ENCODE measurements at places on chromosomes 2 and 18.

GRCh38 chr2:7057865-7058400 lies 140.7 kb downstream of the RNF144A start:
- no peak for DNase-seq

- DNase-seq = no peak
These were observed 155.3 kb downstream of the SEPTIN10 start for GRCh38 chr2:109458512-109458911.

DNA sequence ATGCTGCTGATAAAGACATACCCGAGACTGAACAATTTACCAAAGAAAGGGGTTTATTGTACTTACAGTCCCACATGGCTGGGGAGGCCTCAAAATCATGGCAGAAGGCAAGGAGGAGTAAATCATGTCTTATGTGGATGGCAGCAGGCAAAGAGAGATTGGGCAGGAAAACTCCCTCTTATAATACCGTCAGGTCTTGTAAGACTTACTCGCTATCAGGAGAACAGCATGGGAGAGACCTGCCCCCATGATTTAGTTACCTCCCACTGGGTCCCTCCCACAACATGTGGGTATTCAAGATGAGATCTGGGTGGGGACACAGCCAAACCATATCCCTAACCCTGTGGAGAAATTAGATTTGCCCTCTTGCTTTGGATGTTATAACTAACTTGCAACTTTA lies 1068.0 kb upstream of the ZEB2 start:
- DNase-seq = no peak

DNA sequence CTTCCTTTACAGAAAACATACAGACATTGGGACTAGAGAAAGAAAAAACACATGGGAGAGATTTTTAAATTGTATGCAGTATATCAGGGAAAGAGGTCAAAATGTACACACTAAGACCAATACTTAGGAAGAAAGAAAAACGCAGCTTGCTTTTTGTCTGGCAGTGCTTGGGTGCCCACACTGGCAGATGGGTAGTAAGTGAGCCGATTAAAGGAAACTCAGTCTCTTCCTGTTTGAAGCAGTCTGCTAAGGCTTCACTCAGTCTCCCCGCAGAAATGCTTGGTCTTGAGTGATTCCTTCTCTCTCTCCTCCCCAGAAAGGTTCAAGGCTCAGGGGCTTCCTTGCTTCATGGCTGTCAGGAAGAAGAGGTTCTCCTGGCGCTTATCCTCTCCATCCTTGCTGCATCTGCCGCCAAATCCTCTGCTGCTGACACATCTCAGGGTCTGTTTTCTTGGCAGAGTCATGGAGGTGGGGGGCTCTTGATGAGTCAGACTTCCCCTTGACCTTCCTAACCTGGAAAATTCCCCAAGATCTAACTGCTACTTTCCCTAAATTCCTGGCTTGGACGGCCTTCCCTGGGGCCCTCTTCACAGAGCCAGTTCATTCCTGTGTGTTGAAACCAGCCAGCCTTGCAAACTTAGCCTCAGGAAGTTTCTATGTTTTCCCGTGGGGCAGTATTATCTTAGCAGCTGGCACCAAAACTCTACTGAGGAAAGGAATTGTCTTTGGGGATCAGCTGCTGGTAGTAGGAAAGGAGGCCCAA lies 10.5 kb upstream of the TMSB10 start:
- DNase-seq = peak; percentile 36

GRCh38 chr2:241190291-241190981 lies 2.0 kb downstream of the ANO7 start:
- DNase-seq = no peak

- DNase-seq = no peak
These were observed 139.3 kb downstream of the SETBP1 start for GRCh38 chr18:44819944-44820510.

GRCh38 chr2:63631501-63631900 lies 42.7 kb downstream of the MDH1 start:
- DNase-seq = no peak

DNA sequence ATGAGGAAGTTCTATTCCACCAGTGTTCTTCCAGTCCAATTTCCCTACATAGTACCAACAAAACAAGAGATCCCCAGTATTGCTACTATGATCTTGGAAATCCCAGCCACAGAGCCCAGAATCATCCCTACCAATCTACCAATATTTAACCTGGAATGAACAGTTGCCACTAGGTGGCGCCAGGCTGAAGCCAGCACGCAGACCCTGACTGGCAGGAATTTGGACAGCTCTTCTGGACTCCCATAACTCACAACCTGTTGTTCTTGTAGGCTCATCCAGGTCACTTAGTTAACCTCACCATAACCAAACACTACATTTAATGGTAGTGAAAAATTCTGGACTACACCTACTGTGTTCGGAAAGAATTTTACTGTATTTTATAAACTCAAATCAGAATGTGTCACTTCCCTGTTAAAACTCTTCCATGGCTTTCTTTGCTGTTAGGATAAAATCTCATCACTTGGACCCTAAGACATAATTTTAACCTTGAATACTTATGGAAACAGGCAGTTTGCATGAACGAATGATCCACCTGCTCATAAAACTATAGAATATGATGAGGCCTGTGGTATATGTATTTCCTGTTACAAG lies 59.8 kb upstream of the SLC38A11 start:
- peak; percentile 68 for DNase-seq

DNA sequence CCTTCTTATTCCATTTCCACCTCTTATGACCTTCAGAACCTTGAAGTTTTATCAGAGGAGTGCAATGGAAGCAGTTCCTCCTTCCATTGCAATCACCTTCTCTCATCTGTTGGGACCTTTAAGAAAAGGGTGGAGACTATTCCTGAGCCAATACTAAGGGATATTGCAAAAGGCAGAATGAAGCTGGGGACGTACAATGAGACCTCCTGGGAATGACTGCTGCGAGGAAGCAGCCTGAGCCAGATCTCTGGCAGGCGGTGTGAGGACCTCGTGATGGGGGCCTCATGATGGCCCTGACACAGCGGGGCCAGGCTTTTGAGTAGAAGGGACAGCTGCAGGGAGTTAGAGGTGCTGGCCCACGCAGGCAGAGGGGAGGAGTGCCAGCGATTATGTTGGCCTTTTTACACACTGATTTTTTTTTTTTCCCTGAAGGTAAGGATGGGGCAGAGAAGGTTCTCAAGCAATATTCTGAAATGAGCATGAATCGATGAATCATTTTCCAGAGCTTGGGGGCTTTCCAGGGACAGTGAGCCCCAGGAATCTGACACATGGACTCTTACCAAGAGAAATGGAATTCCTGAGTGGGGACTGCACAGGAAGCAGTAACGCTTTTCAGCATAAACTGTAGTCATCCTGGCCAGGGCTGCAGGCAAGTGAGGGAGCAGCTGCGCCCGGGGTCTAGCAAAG lies 40.0 kb upstream of the LAPTM4A start:
- DNase-seq = no peak

GRCh38 chr2:43542285-43542933 lies 53.4 kb downstream of the THADA start:
- no peak for DNase-seq

- no peak for DNase-seq
These were observed 54.0 kb upstream of the RNU4ATAC start for GRCh38 chr2:121476684-121477083.

GRCh38 chr18:9001209-9001608 lies 101.3 kb upstream of the NDUFV2 start:
- no peak for DNase-seq

- no peak for DNase-seq
These were observed 77.5 kb upstream of the ASB18 start for GRCh38 chr2:236341721-236342120.

DNA sequence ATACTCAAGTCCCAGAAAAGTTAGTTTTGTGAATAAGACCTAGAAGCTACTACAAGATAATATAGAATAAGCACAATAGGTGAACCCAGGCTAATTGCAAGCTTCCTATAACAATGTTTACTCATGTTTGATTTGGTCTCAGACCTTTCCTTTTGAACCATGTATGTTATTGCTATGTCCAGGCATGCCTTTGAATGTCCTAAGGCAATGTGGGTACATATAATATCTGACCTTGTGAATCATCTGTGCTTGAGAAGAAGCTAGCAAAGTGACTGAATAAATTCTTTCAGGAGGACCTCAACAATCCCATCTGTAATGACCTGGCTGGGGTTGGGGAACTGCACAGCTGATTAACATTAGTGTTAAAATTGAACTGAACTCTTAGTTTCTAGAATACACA lies 1285.9 kb upstream of the CELF4 start:
- DNase-seq = no peak

- peak; percentile 92 for DNase-seq
These were observed 28.4 kb upstream of the CASP8 start for GRCh38 chr2:201231781-201232466.

GRCh38 chr2:2890901-2891300 lies 486.7 kb downstream of the EIPR1 start:
- no peak for DNase-seq

GRCh38 chr2:56292951-56293350 lies 109.2 kb downstream of the CCDC85A start:
- no peak for DNase-seq

- DNase-seq = no peak
These were observed at the start of gene COL6A3 for GRCh38 chr2:237413777-237414661. Gene COL6A3, minus strand, starts transcription at chr2:237414164. Its CDS starts 17,347 bp downstream, at chr2:237396817.

GRCh38 chr2:169349535-169349934 lies 12.8 kb downstream of the LRP2 start:
- DNase-seq = no peak

DNA sequence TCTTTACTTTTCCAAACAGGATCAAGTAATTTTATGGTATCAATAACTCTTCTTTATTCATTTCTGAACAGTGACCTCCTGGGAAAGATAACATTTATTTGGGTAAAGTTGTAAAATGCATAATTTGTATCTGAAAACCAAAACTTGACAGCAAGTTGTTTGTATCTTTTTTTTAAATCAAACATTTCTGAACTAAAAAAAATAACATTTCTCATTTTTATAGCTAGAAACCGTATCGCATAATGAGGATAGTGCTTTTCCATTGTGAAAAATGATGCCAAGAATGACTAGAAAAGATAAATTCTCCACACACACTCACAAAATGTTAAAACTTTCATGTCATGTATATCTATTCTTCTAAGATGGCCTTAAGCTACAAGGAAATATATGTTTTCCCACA lies 578.2 kb downstream of the RIT2 start:
- DNase-seq = no peak

DNA sequence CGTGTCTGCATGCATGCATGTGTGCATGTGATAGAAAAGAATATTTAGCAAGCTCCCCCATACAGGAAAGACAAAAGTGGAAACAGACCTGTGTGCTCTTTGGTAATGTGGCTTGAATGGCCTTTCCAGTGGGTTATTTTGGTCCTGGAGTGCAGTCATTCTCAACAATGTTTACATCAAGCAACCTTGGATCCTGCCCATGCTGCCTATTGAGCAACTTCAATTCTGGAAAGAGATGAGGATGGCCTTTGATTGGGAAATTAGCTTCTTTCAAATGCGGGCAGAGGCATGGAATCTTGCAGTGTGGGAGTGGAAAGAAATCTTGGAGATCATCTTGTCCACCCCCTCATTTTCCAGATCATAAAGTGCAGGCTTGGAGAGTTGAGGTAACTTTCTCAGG lies 87.2 kb upstream of the SMAD2 start:
- DNase-seq = no peak

GRCh38 chr2:33146102-33146501 lies 199.3 kb downstream of the LTBP1 start:
- no peak for DNase-seq

GRCh38 chr2:157508676-157509075 lies 64.8 kb upstream of the CYTIP start:
- no peak for DNase-seq

GRCh38 chr2:157501026-157501425 lies 57.1 kb upstream of the CYTIP start:
- no peak for DNase-seq

DNA sequence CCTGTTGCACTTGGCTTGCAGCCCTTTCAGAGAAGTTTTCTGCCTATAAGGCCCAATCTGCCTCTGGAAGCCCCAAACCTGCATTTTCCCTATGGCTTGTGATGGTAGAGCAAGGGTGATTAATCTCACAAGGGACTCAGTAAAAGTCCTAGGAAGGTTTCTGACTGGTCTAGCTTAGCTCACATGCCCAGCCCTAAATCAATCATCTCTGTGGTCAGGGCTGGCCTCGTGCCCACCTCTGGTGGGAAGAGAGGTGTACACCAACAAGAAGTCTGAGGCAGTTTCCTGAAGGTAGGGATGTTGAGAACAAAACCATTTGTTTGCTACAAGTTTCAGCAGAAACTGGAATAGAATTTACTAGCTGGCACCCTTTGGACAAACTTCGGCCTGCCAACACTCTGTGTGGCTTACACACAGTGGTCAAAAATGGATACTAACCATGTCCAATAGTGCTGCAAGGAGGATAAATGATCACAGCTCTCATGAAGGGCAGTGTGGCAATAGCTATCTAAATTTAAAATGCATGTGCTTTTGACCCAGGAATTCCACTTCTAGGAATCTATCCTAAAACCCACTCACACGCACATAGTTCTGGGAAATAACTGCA lies 96.4 kb downstream of the EN1 start:
- DNase-seq = no peak

DNA sequence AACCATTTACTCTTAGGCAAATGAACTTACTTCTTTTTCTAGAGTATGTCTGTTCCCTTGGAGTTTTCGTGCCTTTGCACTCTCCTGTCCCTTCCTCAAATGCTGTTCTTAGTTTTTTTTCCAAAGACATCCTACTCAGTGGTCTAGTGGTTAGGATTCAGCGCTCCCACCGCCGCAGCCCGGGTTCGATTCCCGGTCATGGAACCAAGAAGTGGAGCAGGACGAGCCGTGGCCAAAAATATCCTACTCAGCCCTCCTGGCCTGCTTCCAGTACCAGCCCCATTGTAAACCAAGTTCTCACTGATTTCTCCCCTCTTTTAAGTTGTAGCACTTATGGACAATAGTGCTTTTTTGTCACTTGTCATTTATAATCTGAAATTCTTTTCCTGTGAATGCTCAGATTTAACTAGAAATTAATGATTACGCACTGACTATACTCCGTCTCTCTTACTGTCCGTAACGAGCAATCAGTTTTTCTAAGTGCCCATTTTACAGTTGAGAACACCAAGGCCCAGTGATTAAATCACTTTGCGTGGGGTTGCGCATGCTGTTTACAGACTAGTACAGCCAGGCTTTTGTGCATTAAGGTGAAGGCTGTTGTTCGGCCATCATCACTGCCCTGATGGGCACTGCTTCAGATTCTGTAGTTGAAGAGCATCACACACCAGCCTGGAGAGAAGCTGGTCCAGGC lies 17.9 kb downstream of the GREB1 start:
- DNase-seq = no peak

GRCh38 chr18:59569390-59569791 lies 127.8 kb downstream of the CCBE1 start:
- no peak for DNase-seq

- peak; percentile 21 for DNase-seq
These were observed 207.4 kb upstream of the NRP2 start for GRCh38 chr2:205474741-205475415.

GRCh38 chr2:128379021-128380015 lies 60.6 kb upstream of the HS6ST1 start:
- DNase-seq = no peak

All from activated T-cell treated with anti-CD3 and anti-CD28 coated beads, Interleukin-2, amount 50 U/mL, for 48 hours (primary cell).